Tibial nerve (tissue), 4 donors: ENCODE measurements at places on chromosomes 3 and 15.

DNA sequence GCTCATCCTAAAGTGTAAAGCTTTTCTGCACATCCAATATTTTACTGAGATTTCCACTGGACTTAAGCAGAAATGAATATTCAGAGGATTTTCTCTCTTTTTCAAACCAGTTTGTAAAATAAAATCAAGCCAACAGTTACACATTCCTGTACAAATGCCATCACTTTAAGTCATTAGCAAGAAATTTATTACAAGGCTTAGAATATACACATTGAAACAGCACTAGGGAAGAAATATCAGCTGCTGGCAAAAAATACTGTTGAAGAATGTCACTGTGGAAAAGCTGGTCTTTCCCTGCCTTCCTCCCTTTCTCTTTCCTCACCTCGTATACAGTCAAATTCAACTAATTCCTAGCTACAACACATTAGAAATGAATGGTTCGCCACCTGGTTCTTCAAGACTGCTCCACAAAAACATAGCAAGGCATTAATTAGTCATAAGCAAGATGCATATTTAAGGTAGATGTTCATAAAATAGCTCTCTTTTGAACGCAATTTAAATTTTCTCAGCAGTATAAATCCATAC lies 21.3 kb downstream of the PLOD2 start:
- no peak for DNase-seq

GRCh38 chr15:90883526-90883975 lies 753 bp upstream of the FES start:
- no peak for DNase-seq

GRCh38 chr3:100875239-100875638 lies 118.0 kb downstream of the ABI3BP start:
- DNase-seq: no peak

DNA sequence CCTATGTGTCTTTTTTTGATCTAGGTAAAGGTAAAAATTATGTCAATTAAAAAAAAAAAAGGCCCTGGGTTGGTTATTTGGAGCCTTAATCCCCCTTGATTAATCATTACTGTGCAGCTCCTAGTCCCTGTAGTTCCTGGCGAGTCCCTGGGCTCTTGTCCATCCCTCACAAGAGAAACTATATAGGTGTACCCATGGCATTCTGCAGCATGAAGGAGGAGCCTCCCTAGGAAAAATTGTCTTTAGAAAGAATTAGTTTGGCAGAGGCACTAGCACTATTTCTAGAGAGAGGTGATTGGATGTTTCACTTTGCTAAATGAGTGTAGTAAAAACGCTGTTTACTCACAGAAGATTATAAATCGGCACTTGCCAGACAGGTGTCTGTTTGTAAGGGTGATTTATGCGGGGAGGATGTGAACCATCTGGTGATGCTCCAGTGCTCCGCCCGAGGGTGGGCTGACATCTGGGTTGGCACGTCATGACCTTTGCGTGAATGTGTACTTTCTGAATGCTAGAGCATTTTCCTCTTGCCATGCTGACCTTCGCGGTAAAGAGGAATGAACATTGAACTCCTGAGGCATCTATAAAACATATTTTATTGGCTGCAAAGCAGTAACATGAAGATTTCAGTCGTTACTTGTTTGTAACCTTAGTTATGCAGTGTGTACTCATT lies 12.6 kb downstream of the PLCL2 start:
- no peak for DNase-seq

GRCh38 chr3:124635169-124635539 lies 95.1 kb upstream of the UMPS start:
- DNase-seq: no peak

GRCh38 chr15:50953302-50953701 lies 44.8 kb downstream of the AP4E1 start:
- no peak for DNase-seq

GRCh38 chr3:99760629-99761028 lies 57.0 kb upstream of the CMSS1 start:
- no peak for DNase-seq
